ENCODE measurements at places on chromosomes 2 and 18.

- DNase-seq: no peak
Measured at GRCh38 chr18:48934723-48935432, 15.9 kb downstream of the SMAD7 start.

- DNase-seq: no peak
Measured at GRCh38 chr18:11668441-11669169, 20.5 kb upstream of the GNAL start.

- DNase-seq: no peak
Measured at GRCh38 chr2:205609113-205609512, 73.2 kb upstream of the NRP2 start.

- DNase-seq: peak; percentile 35
Measured at GRCh38 chr2:158034198-158034866, 67.3 kb upstream of the UPP2 start.

DNA sequence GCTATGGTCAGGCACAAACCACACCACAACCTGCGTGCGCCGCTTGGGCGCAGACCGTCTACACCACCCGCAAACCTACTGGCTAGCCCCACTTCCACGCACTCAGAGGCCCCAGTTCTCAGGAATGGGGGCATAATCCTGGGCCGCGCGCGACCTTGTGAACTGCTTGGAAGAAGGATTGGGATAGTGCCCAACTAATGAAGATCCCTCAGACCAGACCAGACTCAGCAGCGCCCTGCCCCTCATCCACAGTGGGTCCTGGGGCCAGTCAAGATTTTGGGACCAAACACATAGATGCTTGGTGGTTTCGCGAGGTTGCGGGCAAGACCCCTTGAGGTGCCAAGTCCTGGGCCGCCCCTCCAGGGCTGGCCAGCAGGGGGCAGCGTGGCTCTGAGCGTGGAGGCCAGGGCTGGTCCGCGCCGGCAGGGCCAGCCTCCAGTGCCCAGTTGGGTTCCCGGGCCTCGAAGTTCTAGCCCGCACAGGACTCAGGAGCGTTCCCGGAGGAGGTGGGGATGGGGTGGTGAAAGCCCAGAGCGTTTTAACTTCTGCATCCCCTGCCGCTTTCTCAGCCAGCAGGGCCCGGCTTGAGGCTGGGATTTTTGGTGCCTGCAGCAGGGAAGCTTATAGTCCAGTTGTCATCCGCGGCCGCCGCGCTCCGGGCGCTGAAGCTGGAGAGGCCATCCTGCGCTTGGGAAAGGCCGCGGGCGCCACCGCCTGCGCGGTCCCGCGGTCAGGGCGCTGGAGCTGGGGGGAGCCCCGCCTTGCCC lies 8.3 kb downstream of the OSR1 start:
- DNase-seq: no peak

DNA sequence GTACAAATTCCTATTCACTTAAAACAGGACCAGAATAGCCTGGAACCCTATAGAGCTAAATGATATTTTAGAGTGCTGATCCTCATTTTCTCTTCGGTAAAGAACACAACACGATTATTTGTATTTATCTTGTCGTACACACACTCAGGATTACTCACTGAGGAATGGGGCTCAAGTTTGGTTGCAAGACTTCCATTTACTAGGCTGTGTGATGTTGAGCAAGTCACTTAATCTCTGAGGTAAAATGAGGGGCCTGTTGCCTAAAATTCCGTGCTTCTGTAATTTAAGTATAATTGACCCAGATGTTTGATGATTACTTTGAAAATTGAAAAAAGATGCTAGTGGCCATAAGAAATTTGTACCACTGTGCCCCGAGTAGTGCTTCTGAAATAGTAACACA lies 42.6 kb upstream of the MAP4K3 start:
- DNase-seq: no peak

DNA sequence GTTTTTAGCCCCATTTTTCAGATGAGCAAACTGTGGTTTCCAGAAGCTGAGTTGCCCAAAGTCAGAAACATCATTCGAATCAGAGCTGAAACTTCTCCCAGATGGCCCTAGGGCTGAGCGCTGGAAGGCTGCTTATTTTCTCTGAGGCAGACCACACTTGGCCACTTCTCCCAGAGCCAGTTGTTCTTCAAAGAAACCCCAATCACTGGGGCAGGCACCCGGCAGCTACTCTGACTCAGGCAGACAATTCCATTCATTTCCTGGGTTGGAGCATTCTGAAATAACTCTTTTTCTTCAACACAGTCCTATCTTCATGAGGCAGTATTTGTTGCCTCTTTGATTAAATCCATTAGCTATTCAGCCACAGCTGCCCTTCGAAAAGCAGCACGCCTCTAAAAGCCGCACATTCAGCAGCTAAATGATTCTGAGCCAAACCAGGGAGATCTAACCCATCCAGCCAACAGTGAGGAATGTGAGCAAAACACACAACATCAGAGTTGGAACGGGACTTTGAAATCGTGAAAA lies 40.9 kb downstream of the LRATD1 start:
- no peak for DNase-seq

- DNase-seq: peak; percentile 5
Measured at GRCh38 chr2:239858179-239858578, 167.0 kb downstream of the NDUFA10 start.

- DNase-seq: no peak
Measured at GRCh38 chr2:143183804-143184463, 54.7 kb downstream of the ARHGAP15 start.

- no peak for DNase-seq
Measured at GRCh38 chr18:6207116-6207515, 207.6 kb downstream of the L3MBTL4 start.

DNA sequence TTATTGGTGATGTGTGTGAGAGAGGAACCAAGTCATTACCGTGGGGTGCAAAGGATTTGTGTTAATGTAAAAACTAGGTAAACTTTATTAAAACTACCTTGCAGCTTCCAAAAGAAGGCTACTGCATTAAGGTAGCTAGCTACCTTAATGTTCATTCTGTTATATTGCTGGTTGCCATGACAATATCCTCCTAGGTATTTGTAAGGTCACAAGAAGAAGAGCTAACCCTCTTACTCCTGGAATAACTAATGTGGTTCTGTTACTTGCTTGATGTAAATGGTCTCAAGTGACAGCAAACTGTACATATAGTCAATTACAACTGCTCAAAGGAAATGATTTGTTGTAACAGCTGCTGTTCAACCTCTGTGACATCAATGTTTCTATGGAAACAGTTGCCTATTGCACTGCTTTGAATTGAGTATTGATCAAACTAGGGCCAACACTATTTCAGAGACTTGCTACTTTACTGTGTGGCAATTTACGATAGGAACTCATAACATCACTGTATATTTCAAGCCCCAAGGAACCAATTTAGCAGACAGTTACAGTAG lies 319.8 kb upstream of the HNRNPA3 start:
- no peak for DNase-seq
